RPMI7951 (cell line): ENCODE measurements at places on chromosomes 4 and X. TPM values are rescaled to one million over a fixed set of nuclear protein-coding genes. Genes with fewer than 3 reads are reported as not detected.

- no peak for DNase-seq
Observed at GRCh38 chrX:14352511-14352910, 176.8 kb upstream of the GLRA2 start.

DNA sequence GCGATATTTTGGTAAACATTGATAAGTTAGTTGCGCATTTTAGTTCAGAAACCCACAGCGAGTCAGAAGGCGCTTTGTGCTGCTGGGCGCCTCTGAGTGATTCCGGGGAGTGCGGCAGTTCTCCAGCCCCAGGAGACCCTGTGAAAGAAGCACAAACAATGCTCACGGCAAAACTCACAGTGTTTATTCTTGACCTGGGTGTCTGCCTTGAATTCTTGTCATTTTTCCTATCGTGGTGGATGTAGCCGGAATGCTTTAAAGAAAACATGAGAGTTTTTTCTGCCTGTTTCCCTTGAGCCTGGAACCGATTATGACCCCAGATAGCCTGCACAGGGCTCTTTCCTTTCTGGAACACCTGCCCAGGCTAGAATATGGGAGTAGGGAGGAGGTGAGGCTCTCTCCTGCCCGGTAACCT lies 6.7 kb downstream of the TBL1X start:
- DNase-seq = no peak

SLC10A3 gene
- total RNA-seq = 19.5 and 25.6 TPM in 2 replicates

DNA sequence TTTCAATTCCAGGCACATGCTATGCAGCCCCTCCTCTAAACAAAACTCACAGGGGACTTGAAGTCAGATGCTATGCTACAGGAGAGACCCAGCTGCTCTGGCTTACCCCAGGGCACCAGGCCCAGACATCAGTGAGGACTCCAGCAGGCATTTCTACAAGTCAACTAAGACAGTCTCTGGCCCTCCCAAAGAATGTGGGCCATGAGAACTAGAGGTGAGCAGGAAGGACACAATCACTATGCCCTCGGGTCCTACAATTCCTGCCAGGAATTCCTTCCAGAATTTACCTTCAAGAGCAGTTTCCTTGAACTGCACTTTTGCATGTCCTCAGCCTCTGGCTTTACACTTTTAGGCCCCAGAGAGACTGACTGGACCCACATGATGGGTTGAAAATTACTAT lies 17.4 kb downstream of the TMEM192 start:
- DNase-seq = no peak

MAGEA2 gene
- 28.7 and 30.9 TPM in 2 replicates for total RNA-seq

- DNase-seq = peak; percentile 93
Observed at GRCh38 chr4:7630568-7631287, 196.0 kb upstream of the PSAPL1 start.
